ENCODE measurements at places on chromosomes 13 and 19.
A peak's percentile ranks its signal among the peaks of the same experiment; 100 is the strongest.

DNA sequence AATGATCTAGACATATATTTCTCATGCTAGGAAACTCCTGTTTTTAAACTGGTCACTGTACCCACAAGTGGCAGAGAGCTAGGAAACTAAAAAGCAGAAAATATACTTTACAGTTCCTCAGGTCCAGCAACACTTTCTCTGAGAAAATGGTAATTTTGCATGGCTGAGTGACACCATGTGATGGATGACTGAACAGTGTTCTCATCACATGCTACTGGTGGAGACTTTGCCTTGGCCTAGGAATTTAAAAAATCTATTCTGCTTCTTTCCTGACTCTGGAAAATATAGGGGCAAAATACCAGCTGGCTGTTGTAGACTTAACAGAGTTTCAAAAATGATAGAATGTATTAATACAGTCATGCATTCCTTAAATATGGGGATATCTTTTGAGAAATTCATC lies 50.0 kb downstream of the LATS2 start:
- peak; percentile 46 for DNase-seq

DNA sequence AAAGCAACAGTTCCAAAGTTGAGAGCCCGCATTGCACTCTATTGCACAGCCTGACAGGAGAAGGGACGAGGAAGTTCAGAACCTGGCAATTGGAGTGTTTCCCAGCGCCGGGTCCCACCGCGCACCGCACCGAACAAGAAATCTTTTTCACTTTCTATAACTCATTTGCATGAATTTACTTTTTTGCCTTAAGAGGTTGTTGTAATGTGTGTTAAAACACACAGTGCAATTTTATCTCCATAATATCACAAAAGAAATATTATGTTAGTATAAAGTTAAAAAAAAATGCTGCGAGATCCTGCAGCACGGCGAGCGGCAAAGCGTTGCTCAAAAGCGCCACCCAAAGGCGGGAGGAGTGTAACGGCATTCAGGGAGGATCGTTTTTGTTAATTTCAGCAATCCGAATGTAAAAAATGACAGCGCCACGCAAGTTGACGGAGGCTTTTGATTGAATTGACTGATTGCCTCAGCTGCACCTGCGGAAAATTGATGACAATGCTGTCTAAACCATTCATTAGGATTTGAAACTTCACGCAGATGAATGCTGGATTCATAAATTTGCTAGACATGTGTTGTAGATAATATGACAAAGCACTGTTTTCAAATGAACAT lies 303.6 kb upstream of the ZNF507 start:
- peak; percentile 74 for DNase-seq

DNA sequence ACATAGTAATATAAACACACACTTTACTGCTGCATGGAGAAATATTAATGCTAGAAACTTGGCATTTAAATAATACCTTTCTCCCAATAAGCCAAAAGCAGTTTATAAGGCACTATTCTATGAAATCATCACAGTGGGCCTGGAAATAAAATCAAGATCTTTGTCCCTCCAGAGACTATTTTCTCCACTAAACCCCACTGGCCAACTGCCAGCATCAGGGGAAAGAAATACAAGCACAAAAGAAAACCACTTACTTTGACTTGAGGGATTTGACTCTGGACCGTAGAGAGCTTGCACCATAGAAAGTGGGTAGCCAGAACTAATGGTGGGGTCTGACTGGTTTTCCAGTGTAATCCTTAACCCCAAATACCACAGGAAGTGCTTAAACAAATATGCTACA lies 71.9 kb downstream of the DCLK1 start:
- no peak for DNase-seq

DNA sequence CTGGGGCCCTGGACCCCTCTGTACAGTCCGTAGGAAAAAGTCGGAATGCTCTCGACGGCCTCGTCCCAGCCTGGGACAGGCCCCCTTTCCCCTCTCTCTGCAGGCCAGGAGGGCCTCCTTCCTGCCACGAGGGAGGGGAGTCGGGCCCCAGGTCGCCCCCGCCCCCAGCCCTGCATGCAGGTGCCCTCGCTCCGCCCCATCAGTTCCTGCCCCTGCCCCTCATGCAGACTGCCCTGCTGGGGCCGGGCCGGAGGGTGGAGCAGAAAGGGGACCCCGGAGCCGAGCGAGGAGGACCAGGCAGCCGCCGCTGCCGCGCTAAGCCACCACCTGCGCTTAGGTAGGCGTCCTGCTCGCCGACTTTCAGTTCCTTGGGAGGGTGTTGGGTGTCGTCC lies 7.3 kb downstream of the LYL1 start:
- no peak for DNase-seq

- DNase-seq = no peak
These were observed 17.6 kb downstream of the CEBPG start for GRCh38 chr19:33390908-33391630.

- no peak for DNase-seq
These were observed 4.1 kb downstream of the ARHGEF1 start for GRCh38 chr19:41886761-41887710.

DNA sequence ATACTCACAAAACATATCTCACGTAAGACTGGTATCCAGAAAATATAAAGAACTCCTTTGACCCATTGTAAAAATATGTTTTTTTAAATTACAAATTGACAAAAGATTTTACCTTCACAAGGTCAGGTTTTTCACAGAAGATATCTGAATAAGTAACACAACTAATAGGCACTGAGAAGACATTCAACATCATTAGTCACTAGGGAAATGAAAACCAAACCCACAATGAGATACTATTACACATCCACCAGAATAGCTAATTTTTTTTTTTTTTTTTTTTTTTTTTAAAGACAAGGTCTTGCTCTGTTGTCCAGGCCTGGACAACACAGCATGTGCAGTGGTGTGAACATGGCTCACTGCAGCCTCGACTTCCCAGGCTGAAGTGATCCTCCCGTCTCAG lies 157.5 kb downstream of the MIPEP start:
- no peak for DNase-seq

DNA sequence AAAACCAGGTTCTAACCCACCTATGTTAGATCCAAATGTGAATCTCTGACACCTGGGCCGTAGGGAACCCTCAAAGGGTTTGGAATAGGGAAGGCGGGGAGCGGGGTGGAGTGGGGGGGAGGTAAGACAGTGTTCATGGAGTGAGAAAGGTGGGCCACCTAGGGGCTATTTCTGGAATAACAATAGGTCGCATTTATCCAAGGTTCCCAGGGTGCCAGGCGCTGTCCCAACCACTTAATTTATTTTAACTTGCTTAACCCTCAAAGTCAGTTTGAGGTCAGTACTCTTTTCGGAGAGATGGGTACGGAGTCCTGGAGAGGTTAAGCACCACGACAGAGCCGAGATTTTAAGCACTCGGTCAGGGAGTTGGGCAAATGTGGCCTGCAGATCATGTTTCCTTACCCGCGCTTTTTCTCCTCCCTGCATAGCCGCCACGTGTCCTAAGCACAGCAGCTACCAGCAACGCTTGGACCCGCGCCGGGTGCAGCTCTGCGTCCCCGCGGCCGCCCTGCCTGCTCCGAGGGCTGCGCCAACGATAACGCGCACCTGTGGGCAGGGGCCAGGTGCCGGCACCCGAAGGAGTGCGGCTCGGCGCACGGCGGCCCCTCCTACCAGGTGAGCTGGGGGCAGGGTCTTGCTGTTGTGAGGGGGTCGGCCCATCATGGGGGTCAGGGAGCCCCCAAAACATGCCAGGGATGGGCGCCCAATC lies 25.0 kb upstream of the FXYD3 start:
- peak; percentile 24 for DNase-seq

- DNase-seq = no peak
These were observed 9.6 kb downstream of the CAPN12 start for GRCh38 chr19:38734426-38735256.

DNA sequence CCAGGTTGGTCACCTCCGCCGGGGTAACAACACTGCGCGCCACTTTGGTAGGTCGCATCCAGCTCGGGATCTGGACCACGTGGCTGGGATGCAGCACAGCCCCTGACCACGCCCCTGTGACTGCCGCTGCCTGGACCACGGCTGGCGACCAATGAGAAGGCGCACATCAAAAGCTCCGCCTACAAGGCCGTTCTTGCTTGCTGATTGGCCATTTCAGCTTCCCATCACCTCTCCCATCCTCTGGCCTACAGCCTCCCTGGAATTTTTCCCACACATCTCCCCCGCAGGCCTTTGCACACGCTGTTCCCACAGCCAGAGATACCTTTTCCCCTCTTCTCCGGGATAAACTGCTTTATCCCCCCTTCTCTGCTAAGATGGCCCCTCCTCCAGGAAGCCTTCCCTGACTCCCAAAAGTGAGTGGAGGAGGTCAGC lies 12.5 kb upstream of the MAP1S start:
- no peak for DNase-seq

- DNase-seq = peak; percentile 33
These were observed 16.2 kb upstream of the PRODH2 start for GRCh38 chr19:35828692-35829301.

- no peak for DNase-seq
These were observed 714.1 kb downstream of the EFNB2 start for GRCh38 chr13:105821337-105821736.

DNA sequence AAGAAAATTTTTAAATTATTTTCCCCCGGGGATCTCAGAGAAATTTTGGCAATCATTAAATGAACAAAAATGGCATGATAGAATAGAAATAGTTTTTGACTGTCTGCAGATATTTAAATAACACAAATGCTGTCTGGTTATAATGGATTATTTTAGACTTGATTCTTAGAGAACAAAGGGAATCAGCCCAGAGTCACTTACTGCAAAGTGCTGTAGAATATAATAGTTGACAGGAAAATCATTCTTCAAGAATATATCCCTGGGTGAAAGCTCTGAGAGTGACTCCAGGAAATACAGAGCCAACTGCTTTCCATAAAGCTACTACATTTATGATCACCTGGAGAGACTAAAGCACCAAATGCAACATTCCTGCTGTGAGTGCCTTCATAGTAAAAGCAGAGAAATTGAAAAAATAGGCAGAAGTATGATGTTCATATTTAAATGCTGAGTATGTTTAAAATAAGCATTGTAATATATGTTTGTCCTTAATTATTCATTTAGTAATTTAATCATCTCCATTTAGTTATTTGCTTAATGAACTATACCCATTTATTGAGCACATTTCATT lies 1765.8 kb downstream of the SLITRK1 start:
- DNase-seq = no peak

DNA sequence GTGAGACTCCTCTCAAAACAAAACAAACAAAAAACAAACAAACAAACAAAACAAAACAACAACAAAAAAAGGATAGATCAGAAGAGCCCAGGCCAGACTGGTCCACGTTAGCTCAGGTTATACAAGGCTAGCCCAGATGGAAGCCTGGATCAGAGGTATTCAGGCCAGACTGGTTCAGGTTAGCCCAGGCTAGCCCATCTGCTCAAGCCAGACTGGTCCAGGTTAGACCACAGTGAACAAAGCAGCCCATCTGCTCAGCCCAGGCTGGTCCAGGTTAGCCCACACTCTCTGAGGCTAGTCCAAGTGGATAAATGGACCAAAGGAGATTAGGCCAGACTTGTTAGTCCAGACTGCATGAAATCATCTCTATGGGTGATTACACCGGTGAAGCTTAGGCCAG lies 41.2 kb downstream of the CCL25 start:
- DNase-seq = no peak

DNA sequence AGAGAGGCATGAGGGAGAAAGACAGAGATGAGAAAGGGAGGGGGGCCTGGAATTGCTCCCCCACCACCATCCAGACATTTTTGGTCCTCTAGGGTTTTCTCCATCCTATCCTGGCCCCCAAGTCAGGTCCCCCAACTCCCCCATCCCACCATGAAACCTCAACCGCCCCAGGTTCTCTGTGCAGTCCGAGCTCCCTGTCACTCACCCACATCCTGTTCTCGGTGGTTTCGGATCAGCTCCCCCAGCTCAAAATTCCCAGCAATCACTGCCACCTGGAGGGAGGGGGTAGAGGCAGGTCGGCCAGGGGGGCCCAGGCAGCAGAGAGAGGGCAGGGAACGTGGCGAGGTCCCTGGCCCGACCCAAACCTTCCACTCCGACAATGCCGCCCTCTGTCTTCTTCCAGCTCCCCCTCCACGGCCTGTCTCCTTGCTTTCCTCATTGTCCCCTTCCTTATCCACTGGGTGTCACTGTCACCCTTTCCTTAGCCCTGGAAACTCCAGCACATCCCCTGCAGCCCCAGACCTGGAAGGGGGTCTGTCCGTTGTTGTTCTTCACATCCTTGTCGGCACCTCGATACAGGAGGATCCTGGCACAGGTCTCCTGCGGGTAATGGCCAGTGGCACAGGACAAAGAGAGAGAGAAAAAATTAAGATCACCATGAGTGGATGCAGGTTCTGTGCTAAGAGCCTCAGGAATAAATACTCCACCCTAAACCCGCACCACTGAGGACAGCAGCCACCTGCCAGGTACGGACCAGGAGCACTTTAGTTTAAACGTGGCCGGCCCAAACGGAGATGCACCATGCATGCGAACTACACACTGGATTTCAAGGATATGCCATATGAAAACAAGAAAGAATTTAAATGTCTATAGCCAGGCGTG lies 15.4 kb downstream of the SHANK1 start:
- no peak for DNase-seq

GRCh38 chr13:46603165-46603603 lies 50.2 kb downstream of the LRCH1 start:
- DNase-seq = no peak

DNA sequence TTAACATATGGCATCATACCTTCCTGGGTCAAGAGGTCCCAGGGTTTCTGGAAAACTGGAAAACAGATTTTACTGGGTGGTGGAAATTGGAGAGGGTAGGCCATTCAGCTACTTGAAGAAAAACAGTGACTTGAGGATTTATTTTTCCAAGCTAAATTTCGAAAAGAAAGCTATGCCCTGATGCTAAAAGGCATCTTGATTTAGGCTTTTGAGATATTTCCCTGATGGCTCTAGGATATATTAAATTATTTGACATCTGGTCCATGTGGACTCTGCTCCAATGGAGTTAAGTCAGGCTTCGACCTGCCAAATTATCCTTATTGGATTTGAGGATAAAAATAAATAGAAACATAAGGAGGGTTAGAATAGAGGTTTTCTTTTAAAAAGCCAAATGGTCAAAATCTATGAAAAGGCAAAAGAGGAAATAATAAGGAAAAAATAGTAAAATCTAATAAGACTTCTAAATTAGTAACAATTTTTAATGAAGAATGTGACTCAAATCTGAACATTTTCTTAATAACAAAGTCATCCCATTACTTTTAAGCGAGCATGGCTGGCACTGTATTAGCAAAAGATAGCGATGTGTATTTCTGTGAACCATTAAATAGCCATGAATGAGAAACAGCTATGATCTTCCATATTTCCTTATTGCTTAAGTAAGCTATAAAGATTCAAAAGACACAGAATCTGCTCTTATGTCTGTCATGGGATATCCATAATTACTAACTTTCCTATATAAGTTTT lies 190.0 kb upstream of the MIR17HG start:
- no peak for DNase-seq

- DNase-seq = no peak
These were observed 36.5 kb downstream of the OPA3 start for GRCh38 chr19:45547965-45548609.

Measured in kidney glomerular epithelial cell (primary cell).